ENCODE measurements at places on chromosomes 3 and 15.

DNA sequence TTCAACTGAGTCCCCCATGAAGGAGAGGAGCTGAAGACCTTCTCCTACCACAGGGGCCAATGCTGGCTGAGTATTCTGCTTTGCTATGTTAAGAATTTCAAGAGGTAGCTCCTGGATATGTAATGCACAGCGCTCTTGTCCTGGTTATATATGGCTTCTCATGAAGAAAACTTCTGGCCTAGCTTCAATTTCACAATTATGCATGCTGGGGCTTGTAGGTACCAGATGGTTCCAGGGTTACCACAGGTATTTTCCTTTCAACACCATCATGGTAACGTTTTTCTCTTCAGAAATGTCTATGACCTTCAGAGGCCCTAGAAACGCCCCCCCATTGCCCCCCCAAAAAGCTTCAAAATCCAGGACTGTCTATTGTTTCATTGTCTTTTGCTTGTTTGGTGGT is 311.7 kb upstream of the ICE2 start:
- DNase-seq = no peak

DNA sequence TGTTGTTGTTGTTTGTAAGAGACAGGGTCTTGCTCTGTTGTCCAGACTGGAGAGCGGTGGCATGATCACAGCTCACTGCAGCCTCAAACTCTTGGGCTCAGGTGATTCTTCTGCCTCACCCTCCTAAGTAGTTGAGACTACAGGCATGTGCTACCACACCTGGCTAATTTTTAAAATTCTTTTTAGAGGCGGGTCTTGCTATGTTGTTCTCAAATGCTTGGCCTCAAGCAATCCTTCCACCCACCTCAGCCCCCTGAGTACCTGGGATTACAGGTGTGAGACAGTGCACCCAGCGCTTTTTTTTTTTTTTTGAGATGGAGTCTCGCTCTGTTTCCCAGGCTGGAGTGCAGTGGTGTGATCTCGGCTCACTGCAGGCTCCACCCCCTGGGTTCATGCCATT is 46.7 kb downstream of the TMOD3 start:
- no peak for DNase-seq

DNA sequence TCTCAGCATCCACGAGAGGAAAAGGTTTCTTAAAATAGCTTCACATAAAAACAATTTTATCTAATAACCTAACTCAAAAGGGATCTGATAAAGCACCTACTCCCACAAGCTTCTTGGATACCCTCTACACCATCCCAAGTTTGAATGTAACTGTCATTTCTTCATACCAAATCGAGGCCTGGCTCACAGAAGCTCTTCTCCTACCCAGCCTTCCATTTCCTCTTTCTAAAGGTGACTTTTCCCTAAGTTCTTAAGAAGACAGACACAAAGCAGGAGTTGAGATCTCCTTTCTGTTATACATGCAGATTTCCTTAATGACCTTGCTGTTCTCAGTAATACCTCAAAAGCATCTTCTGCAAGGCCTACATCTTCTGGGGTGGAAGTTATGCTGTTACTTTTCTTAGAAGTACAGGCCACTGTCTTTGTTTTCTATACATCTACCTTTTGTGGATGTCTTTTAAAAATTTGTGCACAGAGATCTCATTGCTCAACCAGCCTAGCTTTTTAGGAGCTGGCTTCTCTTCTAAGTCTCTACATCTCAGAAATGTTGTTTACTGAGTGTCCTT is 3.4 kb upstream of the LRRIQ4 start:
- no peak for DNase-seq

DNA sequence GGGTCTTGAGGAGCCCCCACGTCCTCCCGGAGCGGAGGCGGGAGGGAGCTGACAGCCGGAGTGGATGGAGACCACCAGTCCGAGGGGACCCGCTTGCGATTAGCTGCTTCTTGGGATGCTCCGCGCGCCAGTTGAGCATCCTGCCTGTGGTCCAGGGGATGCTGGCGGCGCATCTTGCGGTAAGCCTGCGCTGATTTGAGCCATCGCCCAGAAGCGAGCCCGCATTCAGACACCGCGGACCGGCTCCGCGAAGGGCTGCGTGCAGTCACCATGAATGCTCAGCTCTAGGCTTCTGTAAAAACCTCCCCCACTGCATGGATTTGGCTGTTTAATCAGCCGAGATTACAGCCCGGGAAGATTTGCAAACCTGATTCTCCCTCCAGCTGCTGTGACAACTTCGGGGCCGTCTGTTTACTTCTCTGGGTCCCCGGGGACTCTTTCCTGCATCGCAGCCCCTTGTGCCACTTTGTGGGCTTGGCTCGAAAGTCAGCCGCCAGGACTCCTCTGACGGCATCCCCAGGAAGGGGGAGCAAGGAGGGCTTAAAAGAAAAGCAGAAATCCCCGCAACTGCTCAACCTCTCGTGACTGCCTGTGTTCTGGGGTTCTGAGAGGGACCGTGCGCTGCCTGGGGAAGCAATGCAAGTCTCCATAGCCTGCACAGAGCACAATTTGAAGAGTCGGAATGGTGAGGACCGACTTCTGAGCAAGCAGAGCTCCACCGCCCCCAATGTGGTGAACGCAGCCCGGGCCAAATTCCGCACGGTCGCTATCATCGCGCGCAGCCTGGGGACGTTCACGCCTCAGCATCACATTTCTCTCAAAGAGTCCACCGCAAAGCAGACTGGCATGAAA is 171.1 kb downstream of the KCNAB1 start:
- DNase-seq = no peak

GRCh38 chr15:60363087-60363549 is 34.7 kb downstream of the ANXA2 start:
- no peak for DNase-seq

DNA sequence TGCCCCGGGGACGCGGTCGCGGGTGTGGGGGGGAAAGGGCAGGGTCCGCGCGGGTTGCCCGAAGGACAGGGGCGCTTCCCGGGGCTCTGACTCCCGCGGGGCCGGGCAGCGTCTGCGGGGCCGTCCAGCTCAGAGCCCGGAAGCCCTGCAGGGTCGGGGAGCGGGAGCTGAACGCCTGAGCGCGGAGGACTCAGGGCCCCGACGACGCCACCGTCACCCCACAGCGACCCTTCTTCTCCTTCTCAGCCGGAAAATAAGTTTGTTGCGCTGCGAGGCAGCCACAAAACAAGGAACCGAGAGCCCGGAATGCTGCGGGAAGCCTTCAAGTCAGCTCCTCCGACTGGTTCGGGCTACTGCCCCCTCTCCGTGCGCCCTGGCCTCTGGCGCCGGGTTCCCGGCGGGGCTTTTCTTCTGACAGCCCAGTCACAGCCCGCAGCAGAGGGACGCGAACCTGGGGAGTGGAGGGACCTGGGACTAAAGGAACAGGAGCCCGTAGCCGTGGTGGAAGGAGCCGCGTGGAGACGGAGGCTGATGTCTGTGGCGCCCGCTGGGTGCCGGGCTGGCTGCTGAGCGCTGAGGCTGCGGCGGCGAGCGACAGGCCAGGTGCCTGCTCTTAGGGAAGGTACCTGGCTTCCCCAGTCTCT is 484 bp downstream of the CNTN4 start:
- no peak for DNase-seq

DNA sequence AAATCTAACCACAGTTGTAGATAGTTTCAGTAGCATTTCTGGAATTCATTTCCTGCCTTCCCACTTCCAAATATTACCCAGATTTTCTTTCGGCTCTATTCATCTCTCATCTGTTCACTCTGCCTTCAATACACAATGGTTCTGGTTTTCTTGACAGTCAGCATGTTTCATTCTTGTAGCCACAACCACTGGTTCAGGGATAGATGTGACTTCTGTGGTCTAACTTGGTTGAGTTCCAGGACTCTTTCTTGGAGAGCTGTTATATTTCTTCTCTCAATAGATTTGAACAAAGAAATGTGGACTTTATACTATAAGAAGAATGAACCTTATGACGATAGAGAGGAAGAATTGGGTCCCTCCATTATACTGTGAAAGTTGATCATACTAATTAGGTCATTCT is 228.8 kb downstream of the NSUN3 start:
- DNase-seq = no peak

DNA sequence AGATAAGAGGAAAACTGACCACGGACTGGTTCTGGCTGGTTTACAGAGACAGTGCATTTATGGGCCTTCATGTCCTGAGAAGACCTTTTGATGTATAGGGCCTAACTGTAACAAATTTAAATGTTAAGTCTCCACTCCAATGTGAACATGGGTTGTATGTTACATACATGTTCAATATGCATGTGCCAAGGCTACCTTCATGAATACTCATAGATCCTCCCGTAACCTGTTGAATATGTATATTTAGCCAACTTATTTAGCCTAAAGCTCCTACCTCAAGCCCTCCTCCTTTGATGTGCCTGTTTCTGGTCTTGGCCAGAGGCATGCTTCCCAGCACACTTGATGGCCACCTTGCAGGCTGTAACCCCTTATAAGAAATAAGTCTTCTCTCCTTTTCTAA is at the start of gene OR5H2:
Gene OR5H2, plus strand, starts transcription at position 301 of the 400 bp plus-strand sequence. CDS start 398 bp downstream, outside the sequence.
- no peak for DNase-seq

DNA sequence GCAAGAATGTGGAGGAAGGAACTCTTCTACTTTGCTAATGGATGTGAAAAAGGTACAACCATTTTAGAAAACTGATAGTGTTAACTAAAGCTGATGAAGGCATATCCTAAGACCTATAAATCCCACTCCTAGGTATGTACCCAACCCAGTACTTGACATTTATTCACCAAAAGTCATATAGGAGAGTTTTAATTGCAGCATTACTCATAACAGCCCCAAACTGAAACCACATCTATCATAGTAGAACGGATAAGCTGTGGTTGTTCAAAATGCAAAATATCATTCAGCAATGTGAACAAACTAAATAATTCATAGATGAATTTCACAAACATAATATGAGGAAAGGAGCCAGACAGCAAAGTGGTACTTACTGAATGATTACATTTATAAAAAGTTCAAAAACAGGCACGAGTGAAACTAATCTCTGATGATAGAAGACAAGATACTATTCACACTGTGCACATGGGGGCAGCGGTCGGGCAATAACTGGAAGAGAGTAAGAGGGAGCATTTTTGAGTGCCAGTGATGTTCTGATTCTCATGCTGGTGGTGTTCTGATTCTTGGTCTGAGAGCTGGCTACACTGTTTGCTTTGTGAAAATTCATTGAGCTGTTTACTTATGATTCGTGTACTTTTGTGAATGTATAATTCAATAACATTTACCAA is 34.3 kb downstream of the GOLIM4 start:
- DNase-seq = no peak

DNA sequence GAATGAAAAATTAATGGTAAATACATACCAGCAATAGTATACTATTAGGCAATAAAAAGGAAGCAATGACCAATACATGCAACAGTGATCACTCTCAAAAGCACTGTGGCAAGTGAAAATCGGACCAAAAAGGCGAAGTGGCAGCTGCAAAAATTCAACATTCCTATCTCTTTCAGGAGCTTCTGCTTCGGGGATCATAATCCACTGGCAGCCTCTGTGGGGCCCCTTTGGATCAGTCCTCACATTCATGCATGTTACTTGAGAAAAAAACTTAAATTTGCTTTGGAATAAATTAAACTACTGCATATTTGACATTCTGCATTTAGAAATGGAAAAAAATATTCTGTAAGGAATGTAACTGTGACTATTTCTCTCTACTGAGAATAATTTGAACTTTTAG is 425.6 kb downstream of the NR2F2 start:
- no peak for DNase-seq

DNA sequence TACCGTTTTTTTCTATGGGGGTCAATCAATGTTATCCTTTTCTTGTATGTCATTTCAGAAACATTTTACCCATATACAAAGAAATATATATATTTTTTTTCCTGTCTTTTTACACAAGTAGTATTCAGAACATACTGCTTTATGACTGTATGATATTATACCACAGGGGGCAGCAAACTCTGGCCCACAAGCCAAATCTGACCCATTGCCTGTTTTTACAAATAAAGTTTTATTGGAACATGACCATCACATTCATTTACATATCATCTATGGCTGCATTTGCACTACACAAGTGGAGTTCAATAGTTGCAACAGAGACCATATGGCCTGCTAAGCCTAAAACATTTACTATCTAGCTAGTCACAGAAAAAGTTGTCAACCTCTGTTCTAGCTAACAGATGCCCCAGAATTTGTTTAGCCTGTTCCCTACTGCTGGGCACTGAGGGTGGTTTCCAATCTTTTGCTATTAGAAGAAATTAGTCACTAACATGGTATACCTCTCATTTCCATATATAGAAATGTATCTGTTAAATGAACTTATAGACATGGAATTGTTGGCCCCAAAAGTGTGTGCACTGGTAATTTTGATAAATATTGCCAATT is 57.7 kb downstream of the BFSP2 start:
- DNase-seq = no peak

DNA sequence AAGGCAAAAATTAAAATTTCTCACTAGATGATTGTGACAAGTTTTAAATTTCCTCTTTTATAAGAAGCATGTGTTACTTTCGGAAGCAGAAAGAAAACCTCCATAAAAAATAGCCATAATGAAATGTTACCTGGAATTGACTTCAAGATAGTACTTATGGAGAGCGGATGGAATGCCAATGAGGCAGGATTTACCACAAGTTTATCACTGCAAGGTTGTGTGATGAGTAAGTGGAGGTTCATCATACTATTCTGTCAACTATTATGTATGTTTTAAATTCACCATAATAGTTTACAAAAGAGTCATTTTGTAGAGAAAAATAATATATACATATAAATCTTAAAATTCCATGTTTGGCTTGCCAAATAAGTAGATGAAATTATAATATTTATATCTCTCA is 230.3 kb downstream of the SCAPER start:
- DNase-seq = no peak

DNA sequence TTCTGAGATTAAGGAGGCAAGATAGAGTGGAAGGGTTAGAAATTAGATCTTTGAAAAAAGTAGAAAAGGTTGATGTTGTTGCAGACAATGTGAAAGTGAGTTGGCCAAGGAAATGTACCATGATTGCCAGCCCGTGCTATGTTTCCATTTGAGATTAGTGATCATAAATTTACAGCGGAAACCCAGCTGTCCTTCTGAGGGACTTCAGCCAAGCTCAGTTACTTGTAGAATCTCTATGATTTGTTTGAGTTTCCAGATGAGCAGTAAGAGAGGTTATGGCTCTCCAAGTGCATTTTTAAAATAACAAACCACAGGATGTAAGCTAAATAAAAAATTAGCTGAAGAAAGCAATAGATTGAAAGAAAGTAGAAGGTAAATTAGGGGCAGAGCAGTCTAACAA is 54.2 kb upstream of the RBMS3 start:
- no peak for DNase-seq

GRCh38 chr3:25823314-25823713 is 33.4 kb downstream of the OXSM start:
- DNase-seq = no peak
